ENCODE measurements at places on chromosomes 1 and 21. TPM values are rescaled to one million over a fixed set of nuclear protein-coding genes. Genes with fewer than 3 reads are reported as not detected.
A peak's percentile ranks its signal among the peaks of the same experiment; 100 is the strongest.

BMP8A gene
- not detected for total RNA-seq

PLXNA2 gene
- 8.6 TPM for total RNA-seq

KIF26B gene
- total RNA-seq = 0.55 TPM

EXO5 gene
- 7.7 TPM for total RNA-seq

OR2T33 gene
- total RNA-seq = not detected

DNA sequence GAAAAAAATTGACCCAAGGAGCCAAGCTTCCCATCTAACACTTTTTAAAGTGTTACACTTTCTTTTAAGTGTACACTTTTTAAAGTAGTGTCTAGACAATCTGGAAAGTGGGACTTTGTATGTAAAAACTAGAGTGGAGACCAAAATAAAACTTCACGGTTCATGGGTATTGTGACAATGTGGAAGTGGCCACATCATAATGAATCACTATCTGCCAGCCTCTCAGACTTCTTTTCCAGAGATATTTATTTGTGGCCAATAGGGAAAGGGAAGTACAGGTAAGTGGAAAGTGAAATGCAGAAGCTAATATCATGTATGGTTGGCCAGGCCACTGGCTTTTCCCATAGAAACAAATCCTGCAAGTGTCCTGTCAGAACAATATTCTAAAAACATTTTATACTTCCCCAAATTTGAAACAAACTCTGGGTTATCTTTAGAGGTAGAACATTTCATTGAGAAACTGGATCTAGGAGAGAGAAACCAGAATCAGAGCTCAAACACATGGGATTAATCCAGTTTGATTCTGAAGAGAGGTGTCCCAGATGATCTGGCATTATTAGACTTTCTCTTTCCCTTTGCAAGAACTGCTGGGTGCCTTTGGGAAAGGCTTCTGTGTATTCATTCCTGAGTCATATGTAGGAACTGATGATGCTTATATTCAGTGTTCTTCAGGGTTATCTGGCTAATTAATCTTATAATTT, 2.0 kb downstream of the TNFSF18 start:
- DNase-seq = no peak

- no peak for DNase-seq
Observed at GRCh38 chr21:44966135-44967081, 26.6 kb downstream of the SLX9 start.

GRCh38 chr1:109255678-109256077, 6.3 kb downstream of the CELSR2 start:
- no peak for DNase-seq

DNA sequence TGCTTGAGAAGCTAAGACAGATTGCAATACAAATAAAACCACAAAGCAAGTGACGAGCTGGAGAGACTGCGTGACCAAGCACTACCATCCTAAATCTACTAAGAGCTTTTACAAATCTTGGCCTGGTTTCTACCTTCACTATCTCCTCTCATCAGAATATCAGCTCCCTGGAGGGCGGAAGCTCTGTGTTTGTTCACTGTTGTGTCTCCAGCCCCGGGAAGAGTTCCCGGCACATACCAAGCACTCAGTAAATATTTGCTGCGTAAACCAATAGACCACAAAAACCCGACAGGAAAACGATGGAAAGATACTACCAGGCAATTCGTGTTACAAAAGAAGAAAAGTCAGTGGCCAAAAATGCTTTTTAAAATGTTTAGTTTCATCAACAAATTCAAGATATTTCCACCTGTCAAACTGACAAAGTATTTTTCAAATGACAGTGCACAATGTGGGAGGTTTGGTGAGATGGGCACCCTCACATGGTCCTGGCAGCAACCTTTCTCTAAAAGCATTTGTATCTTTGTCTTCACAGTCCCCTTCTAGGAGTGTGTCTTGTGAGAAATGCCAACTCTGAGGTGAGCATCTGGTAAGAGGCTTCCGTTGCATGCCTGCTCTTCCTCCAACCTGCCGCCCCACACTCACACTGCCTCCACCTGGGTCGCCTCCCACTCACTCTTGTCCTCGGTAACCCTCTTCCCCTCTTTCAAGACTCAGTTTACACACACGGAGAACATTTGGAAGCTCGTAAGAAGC, 34.7 kb downstream of the SLC1A7 start:
- DNase-seq = no peak

- no peak for DNase-seq
Observed at GRCh38 chr1:206643118-206643698, 7.9 kb downstream of the DYRK3 start.

DNA sequence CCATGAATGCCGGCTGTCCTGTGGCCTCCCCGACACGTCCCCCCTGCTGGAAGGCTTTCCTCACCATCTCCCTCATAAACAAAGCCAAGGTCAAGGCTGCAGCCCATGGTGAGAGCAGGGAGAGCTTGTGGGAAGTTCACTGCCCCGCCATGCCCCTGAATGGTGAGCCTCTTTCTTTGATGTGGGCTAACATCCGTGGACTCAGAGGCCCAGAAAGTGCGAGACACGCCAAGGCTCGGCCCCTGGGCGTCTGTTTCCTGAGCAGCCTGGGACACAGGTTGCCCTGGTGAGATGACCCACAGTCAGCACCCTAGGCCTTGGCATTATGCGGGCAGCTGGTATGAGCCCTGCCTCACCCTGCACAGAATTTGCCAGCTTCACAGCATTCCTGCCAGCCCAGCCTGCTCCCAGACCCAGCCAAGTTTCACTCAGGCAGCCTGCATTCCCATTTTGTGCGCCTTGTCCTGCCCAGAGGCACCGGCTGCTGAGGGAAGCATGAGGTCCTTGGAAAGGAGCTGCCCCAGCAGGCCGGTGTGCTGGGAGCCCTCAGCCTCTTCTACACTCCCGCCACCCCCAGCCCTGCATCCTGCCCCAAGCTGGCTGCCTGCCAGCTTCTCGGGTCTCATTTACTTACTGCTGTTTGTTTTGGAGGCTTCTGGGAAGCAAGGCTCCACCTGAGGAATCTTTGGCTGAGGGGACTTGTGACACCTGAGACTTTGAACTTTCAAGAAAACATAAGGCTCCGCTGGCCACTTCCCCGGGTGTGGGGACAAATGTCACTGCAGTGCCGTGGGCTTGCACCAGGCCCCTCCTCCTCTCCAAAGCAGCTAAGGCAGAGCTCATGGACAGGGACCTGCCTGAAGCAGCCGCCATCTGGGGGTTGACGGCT, 31.9 kb downstream of the NEK2 start:
- DNase-seq = peak; percentile 85

- no peak for DNase-seq
Observed at GRCh38 chr1:167668108-167668507, 38.1 kb downstream of the RCSD1 start.

DNA sequence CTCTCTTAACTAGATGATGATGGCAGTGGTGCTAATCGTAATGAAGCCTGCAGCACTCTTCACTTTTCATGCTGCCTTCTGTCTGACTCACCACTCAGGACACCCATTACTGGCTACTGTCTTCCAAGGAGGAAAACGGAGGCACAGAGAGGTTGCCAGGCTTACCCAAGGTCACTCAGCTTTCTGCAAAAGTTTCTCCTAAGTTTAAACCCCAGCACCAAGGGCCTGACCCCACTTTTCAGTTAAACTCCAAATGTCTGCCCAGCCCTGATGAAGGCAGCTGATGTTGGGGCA, 78.1 kb upstream of the RUNX3 start:
- DNase-seq = no peak

DNA sequence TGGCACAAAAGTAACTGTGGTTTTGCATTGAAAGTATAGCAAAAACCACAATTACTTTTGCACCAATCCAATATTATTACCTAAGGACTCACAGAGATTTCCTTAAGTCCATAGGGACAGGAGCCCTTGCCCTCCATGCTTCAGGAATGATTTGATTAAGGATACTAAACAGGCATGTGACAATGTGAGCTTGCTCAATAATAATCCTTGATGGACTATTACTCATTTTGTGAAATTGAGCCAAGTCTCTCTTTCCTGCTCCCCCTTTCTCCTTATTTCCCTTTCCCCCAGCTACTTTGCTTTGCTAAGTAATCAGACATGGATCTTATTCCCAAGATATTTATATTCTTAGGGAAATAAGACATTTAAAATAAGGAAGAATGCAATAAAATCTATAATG, 21.6 kb upstream of the RGL1 start:
- DNase-seq = no peak

DNA sequence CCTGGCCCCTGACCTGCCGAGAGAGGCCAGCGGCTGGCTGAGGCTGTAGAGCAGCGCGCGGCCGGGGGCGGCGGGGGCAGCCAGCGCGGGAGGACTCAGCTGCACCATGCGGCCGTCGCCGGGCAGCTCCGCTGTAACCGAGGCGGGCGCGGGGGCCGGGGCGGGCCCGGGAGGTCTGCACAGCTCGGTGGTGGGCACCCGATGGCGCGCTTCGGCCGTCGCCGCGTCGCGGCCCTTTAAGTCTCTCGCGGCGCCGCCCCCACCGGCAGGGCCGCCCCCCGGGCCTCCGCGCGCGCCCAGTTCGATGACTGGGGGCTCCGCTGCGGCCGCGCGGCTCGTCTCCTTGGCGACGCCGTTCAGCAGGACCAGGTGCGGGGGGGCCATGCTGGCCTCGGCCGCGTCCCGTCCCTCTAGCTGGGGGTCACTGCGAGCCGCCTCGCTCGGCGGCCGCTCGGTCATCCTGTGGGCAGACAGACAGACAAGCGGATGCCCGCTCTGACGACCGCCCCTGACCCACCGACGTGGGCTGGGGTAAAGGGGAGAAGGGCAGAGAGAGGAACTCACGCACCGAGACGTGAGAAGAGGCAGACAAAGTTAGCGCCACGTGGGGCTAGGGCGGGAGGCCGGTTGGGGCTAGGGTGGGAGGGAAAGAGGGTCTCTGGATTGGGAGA, 6.5 kb downstream of the TAL1 start:
- no peak for DNase-seq

DNA sequence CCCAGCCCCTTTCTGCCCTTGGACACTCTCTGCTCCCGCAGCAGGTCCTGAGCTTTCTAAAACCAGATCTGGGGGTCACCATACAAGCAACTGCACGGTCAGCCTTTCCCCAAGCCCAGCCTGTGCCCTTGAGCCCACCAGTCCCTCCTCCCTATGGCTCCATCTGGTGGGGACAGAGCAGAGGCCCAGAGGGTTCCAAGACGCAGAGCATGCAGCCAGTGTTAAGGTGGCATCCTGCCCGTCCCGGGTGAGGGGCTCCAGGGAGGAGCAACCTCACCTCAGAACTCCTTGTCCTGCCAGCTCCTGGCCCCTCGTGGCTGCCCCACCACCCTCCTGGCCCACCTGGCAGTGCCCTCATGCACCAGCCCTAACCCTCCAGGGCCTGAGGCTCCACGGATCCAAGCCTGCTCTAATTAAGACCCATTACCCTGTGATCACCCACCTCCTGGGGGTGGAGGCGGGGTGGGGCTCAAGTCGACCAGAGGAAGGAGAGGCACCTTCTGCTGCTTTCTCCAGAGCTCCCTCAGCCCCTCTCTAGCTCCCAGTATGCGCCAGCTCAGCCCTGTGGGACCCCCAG, 8.5 kb downstream of the CHD5 start:
- no peak for DNase-seq

DNA sequence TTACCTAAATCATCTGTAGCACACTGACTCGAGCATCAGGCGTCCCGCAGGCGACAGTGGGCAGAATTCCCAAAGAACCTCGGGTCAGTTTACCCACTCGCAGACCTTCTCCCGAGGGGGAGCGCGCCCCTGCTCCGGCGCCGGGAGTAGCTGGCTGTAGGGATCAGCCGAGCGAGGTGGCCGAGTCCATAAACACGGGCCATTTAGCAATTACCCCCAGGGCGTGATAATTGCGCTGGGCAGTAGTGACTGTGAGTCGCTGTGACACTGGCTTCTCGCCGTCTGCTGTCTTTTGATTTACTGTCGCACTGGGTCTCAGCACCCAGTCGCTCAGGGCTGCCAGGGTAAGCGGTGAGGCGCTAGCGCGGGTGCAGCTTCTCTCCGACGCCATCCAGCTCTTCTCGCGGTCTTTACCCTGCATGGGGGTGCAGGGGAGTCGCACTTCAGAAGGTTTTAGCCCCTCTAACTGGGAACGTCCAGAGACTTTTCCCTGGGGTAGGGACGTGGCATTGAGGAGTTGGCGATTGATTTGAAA, 16.2 kb downstream of the HLX start:
- DNase-seq = no peak

DNA sequence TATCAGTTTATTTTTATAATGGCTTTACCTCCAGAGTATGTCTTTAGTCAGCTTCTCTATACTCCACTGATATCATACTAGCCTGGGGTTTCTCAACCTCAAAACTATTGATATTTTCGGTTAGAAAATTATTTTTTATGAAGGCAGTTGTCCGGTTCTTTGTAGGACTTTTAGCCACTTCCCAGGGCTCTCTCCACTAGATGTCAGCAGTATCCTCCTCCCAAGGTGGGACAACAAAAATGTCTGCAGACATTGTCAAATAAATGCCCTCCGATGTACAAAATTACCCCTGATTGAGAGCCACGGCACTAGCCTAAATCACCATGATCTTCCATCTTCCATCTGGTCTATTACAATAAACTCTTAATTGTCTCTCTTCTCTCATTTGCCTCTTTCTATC, 4.1 kb upstream of the GRIK1 start:
- no peak for DNase-seq

DNA sequence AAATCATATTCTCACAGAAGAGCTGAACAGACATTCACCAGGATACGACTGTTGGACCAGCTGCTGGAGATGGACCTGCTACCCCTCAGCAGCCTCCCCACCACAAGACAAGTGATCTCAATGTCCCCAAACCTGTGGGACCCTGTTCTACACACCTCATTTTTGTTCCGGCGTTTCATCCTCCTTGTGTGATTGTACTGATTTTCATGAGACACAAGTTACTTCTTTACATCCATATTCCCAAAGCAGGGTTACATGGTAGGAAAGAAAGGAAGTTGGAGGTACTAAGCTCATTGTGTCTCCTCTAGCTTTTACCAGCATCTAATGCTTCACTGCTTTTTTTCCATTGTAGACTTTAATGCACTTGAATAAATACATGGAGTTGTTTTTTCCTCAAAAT, 8.7 kb downstream of the ADAMTS1 start:
- no peak for DNase-seq

- DNase-seq = no peak
Observed at GRCh38 chr1:23736437-23737134, 6.7 kb upstream of the ELOA start.

DNA sequence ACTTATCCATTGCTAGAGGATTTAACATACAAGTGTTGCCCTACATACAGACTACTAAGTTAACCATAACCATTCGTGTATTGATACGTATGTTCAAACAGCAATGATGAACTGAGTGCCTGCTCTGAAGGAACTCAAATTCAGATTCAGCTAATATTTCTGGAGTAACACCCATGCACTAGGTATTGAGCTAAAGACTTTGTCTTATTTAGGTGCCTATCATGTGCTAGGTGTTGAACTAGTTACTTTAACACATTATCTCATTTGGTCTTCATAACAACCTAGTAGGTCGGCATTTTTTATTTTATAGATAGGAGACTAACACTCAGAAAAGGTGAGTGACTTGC, 160.0 kb downstream of the LTN1 start:
- no peak for DNase-seq

DNA sequence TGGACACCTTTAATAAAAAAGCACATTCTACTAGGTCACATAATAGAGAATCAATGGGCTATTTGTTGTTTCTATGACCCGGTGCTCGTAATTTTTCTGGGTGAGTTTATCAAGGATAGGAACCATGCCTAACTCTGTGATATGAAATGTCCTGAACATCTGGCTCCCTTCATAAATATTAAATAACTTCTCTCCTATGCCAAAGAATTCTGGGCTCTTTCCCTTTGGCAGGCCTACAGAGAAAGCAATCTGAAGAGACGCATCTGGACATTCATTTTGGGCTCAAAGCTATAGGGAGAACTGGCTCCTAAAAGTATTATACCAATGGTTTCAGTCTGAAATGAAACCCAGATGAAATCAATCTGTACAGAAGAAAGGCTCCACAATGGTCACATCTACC, 38.8 kb upstream of the ANGPTL7 start:
- DNase-seq = no peak

GRCh38 chr1:11984121-11984520, 3.9 kb downstream of the MFN2 start:
- DNase-seq = no peak
